ENCODE measurements at places on chromosomes 4 and X.

DNA sequence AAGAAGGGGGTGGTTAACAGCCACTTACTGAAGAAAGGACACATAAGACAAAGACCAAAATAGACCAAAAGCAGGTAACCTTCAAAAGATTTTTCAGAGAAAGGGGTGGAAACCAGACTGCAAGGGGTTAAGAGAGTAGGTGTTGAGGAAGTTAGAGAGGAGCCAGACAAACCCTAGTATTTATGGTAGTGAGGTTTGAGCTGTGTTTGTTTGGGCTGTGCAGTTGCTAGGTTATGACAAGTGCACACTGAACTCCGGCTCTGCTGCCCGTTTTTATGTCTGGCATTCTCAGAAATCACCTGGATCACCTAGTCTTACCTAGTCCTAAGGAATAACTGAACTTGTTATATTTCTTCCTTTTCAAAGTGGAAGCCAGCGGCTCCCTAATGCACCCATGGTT is 22.9 kb upstream of the G3BP2 start:
- no peak for DNase-seq

DNA sequence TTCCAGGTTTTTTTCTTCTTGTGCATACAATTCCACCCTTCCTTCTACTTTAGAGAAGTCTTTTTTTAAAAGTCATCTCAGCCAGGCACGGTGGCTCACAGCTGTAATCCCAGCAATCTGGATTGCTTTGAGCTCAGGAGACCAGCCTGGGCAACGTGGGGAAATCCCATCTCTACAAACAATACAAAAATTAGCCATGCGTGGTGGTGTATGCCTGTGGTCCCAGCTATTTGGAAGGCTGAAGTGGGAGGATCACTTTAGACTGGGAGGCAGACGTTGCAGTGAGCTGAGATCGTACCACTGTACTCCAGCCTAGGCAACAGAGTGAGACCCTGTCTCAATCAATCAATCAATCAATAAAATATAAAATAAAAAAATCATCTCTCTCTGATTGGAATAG is 14.8 kb downstream of the ELOVL6 start:
- no peak for DNase-seq

GRCh38 chrX:40573763-40574162 is 7.0 kb upstream of the ATP6AP2 start:
- DNase-seq: no peak

- no peak for DNase-seq
Observed at GRCh38 chr4:177400030-177400429, 42.2 kb downstream of the AGA start.

DNA sequence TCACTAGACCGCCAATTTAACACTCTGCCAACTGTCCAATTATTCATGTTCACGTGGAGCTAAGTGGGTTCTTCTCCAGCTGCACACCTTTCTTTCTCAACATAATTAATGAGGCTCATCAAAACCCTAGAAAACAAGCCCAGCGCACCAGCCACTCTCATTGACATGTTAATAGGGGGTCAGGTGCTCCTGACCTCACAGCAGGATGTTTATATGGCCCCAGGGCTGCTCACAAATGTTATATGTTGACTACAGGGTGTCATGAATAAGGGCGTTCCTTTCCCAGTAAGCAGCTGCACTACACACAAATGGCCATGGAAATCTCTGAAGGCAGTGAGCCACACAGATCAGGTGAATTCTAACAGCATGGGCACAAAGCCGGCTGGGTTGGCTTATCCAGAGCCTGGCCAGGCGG is 209.8 kb downstream of the MGST2 start:
- peak; percentile 47 for DNase-seq

DNA sequence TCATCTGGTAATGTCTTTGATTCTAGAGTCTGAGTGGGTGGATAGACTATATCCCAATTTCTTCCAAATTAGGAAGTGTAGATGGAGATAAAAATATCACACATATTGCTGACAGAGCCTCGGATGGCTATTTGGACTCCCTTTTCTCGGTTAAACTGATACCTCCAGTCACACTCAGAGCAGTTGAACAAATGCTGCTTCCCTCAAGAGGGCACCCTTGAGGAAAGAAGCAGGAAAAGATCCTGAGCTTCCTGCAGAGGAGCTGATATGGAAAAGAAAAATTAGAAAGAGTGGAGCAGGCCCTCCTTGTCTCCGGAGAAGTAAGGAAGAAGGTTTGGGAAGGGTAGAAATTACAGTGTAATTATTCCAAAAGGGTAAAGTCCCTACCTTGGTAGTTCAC is 96.2 kb upstream of the CCSER1 start:
- DNase-seq: peak; percentile 30

DNA sequence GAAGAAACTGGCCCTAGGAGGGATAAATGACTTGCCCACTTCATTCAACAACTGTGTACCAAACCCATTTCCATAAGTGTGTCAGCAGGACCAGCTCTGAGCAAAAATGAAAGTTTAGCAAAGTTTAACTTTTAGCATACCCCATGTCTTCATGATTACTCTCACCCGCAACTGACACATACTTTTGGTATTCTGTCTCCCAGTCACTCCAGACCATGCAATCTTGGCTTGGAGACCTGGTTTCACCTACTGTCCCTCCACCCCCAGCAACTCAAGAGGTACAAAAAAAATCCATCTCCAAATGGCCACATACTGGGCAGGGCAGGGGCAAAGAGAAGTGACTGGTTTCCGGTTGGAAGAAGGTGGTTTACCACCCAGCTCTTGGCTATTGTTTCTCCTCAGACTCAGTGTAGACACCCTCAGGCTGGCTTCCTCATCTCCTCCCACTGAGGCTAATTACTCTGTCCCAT is 79.8 kb downstream of the RLIM start:
- no peak for DNase-seq

DNA sequence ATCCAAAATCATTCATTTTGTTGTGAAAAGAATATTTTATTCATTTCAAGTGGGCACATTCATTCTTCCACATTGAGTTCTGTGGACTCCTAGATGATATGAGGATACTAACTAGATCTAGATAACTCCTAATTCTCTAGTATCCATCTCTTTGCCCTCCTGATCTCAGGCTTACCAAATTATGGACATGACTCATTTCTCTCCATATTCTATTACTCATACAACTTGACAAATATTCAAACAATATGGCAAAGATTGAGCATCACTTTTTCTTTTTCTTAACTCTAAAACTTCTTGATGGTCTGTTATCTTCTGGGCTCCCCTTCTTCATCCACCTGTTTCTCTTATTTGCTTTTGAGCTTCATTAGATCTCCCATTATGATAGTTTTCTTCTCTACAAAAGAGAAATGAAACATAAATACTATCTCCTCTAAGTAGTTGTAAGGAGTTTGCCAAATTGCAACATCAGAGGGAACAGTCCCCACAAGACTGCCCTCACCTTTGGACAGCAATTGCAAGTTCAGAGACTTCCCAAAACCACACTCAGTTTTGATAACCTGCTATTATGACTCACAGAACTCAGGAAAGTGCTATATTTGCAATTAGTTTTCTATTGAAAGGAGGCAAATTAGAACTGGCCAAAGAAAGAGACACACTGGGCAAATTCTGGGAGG is 422.9 kb downstream of the SPRY1 start:
- DNase-seq: no peak

GRCh38 chr4:7460566-7460965 is 25.8 kb upstream of the PSAPL1 start:
- DNase-seq: no peak

GRCh38 chrX:134671294-134671693 is 13.0 kb upstream of the PLAC1 start:
- DNase-seq: no peak

GRCh38 chr4:128560754-128561495 is 248.6 kb upstream of the JADE1 start:
- no peak for DNase-seq

DNA sequence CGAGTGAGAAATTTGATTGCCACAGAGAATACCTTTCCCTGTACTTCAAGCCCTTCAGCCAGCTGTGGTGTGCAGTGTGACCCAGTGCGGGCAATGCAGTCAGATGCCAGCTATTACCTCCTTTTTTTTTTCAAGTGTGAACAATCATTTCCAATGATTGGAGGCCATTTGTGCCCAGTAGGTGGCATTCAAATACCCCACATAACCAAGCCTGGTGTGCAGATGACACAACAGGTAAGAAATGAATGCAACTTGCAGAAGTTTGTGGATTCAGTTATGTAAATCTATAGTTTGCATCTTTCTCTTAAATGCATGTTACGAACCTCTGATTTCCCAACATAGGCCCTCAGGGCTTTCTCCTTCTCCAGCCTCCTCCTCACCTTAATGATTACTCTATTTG is 98.0 kb downstream of the CLCN4 start:
- DNase-seq: no peak

DNA sequence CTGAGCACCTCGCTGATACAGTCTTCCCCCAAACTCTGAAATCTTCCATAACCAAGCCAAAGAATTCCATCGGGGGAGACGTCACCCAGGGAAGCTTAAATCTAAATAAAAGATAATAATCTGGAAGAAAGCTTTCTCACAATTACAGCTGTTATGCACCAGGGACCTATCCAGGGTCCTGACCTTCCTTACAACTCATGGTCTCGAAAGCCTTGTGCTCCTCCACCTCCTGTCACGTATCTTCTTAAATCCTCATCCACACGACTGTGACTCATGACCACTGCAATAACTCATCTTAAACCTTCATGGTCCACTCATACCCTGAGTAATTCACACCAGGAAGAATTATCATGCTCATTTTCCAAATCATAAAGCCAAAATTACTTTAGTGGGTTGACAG is 166.8 kb upstream of the FRG1 start:
- no peak for DNase-seq

DNA sequence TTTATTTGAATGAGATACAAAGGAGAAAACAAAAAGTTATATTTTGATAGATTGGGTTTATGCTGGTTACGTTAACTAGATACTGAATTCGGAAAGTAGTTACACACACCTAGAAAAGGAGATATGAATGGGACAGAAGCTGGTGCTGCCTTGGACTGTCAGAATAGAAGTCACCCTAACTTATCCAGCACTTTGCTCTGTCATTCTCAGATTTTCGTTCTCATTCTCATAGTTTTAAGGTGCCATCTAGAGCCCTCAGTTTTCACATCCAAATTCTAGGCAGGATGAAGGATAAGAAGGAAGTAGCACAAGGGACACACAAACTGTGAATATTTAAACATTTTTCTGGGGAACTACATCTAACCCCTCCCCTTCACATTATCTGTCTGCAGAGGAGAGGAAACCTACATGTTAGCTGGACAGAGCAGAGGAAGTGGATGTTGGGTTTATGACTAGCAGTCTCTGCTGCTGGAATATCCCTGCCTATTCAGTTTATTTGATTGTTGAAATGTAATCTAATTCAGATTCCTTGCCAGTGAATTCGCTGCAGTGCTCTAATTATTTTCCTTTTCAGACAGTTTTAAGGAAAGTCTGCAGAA is 521.9 kb downstream of the FAT4 start:
- no peak for DNase-seq

DNA sequence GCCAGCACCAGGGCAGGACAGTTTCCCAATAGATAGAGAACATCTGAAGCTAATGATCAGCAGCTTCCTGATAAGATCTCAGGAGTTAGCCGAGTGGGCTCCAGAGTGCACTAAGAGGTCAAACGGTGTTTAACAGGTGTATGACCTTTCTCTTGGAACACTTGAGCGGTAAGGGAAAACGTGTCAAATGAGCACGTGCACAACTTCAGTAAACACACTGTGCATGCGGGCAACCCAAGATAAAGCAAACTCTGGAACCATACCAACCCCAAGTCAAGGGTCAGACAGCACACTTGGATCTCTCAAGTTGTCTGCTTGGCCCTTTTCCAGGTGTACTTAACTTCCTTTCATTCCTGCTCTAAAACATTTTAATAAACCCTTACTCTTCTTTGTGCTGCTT is 1941.5 kb upstream of the PCDH10 start:
- DNase-seq: no peak

DNA sequence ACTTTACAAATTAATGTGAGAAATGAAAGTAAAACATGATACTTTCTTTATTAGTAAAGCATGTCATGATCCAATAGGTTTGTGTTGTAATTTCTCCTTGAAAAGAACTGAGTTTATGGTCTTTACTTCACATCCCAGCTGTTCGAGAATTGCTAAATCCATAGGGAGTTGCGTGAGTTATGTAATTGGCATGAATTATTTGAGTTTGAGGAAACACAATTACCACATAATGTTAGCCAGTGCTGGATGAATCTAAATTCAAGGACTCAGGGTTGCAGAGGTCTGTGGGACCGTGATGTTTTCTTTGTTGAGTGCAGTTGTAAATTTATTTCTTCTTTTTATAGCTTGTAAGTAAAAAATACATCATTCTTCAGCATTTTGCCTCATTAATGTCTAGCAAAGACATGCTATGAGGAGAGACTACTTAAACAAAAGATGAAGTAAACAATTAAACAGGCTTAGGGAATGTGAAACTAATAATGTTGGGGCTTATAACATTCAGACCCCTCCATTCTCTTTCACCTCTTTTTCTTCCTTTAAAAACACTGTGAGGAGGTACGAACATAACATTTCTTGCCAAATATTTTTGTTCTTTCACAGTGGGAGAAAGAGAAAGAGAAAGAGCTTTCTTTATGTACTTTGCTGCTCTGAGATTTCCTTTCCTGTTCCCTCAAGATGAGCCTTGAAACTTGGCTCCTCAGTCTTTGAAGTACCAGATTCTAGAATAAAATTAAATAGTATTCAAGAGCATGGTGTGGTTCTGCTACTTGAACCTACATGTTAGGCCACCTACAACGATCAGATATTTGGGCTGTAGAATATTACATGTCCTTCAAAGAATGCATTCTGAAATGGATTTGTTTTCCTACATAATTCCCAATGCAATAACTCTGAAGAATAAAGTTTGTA is 159.6 kb upstream of the ANK2 start:
- no peak for DNase-seq

GRCh38 chr4:151906438-151906837 is 145.6 kb upstream of the GATB start:
- no peak for DNase-seq

DNA sequence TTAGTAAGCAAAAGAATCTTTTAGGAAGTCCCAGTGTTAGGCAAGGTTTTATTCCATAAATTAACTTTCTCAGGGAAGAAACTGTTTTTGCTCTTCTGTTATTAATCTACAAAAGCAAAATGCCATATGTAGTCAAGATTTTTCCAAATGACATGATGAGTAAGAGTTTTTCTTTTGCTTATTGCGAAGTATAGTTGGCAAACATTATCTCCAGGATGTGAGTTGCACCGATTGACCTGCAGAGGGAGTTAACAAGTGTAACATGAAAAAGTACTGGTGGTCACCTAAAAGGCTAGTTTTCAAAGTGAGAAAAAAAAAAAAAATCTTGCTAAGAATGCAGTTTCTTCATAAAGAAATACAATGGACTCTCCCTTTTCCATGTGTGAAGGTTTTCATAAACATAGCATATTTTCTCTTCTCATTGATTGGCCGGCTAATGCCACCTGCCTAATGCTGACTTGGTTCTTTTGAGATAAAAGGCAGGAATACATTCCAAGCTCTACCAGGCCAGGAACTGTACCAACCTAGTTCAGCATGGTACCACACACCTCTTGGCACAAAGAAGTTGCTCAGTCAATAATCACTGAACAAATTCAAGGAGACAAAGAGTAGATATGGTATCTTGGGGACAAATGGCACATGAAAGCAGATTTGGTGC is 100.2 kb downstream of the LNX1 start:
- peak; percentile 33 for DNase-seq

GRCh38 chrX:18017411-18017810 is 156.3 kb upstream of the RAI2 start:
- DNase-seq: no peak

Measured in G401 (cell line).